ENCODE measurements at places on chromosomes 5 and 9.

DNA sequence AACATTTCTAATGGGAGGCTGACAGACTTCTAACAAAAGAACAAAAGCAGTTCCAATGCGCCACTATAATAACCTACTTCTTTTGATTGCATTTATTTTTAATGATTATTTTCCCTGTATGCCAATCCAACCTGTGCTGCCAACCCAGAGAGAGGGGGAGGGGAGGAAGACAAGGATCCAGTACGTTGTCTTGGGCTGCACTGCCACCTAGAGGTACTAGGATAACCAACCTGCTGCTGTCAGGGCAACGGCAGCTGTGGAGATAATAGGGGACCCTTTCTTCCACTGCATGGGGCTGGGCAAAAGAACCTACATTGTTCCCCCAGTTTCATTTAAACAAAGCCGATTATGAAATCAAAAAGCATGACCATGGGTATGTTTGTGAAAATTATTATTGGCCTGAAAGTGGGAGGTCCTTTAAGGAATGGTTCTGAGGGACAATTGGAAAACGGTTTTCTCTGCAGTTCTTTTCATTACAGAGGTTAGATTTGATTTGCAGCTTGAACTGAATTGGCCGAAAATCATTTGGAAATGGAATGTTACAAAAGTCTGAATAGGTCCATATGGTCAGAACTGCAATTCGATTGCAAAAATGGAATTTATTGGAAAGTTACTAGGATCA lies 101.3 kb downstream of the RASEF start:
- DNase-seq: peak; percentile 29

- DNase-seq: no peak
Observed at GRCh38 chr9:14992081-14992480, 81.9 kb upstream of the FREM1 start.

DNA sequence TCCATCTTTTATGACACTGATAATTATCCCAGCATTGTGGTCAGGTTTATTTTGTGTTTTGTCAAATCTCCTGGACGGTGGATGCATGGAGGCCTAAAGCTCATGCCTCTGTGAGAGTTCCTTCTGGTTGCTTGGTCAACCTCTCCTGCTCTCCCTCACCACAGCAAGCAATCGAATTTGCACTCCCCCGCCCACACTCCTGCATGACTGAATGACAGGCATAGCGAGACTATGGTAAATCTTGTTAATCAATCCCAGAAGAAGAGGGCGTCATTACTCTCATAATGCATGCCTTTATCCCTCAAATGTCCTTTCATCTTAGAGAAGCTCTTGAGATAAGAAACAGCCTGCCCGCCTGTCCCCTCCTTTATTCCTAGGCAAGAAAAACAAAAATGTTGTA lies 1215.0 kb upstream of the CDH9 start:
- DNase-seq: no peak

DNA sequence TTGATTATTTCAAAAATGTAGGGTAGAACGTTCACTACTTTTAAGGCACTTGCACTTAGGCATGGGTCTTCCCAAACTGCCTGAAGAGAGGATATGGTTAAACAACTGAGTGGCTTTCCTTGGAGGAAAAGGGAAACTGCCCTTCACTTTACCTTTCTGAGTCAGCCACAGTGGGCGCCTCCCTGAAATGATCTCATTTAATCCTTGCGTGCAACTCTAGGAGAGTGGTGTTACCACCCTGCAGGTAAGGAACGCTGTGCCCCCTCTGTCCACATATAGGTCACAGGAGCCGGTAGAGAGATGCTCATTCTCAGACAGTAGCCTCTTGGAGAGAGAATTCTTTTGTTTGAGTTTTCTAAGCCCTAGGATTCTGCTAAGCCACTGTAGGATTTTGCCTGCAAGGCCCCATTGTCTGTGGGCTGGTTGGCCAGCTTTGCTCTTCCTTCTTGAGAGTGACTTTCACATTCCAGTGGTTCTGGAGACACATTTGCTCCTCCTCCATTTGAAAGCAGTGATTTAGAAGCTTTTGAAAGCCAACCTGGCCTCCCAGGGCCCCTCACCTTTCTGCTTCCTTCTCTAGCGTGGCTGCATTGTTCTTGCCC lies 110.3 kb upstream of the CTSL start:
- DNase-seq: no peak

GRCh38 chr9:91312717-91313325 lies 48.9 kb downstream of the AUH start:
- no peak for DNase-seq

GRCh38 chr9:130912932-130913598 lies 16.5 kb upstream of the QRFP start:
- no peak for DNase-seq

DNA sequence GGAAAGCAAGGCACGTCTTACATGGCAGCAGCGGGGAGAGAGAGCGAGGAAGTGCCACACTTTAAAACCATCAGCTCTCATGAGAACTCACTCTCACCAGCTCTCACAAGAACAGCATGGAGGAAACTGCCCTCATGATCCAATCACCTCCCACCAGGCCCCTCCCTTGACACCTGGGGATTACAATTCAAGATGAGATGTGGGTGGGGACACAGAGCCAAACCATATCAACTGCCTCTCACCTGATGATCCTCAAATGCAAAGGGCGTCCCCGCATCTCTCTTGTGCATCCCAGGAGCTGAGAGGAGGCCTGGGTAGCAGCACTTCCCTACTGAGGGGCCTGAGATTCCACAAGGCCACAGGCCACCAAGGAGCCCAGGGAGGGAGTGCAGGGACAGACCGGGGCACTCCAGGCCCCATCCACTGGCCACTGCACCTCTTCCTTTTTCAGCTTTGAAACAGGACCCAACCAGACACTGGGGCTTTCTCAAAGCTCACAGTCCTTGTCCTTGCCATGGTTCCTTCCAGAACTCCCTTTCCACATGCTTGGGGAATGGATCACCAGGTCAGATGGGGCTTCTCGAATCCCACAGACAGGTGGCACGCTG lies 54.5 kb upstream of the IL17B start:
- no peak for DNase-seq

- no peak for DNase-seq
Observed at GRCh38 chr5:66945389-66946349, 250.9 kb downstream of the CD180 start.

DNA sequence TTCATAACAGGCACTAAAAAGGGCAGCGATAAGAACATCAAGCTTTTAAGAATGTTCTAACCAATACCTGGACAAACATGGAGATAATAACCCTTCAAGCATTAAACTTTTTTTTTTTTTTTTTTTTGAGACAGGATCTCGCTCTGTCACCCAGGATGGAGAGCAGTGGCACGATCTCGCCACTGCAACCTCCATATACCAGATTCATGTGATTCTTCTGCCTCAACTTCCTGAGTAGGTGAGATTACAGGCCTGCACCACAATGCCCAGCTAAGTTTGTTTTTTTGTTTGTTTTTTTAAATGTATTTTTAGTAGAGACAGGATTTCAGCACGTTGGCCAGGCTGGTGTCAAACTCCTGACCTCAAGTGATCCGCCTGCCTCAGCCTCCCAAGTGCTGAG lies 14.7 kb upstream of the ENC1 start:
- DNase-seq: no peak
